ENCODE measurements at places on chromosomes 13 and 19.

- no peak for DNase-seq
Observed at GRCh38 chr19:29255912-29256311, 43.0 kb upstream of the UQCRFS1 start.

- DNase-seq: no peak
Observed at GRCh38 chr19:46181388-46181779, 33.3 kb downstream of the IGFL2 start.

DNA sequence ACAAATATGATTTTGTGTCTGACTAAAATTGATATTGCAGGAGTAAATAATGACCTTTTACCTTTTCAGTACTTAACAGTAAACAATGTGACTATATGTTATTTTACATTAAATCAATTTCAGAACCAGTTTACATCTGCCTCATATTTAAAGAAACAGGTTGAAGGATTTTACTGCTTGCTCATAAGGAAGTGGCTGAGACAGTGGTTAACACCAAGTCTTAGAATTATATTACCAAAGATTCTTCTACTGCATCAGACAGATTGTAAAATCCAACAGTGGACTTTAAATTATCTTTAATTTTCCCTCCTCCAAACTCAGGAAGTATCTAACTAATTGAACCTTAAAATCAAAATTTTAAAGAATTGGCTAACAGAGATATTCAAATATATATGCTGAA, 1929.9 kb downstream of the PCDH9 start:
- no peak for DNase-seq

DNA sequence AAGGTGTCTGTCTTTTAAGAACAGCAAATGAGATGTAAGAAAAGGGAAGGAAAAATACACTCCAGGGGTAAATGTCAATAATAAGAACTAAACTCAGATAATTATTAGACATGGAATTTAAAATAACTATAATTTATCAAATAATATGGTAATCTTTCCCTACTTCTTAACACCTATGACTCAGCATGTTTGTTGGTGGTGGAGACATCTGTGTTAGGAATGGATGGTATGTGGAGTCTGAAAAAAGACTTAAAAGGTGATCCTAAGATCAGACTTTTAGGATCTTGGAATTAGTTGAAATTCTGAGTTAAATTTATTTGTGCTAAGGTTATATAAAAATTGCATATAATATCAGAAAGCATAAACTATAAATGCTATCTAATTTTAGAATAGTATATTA, 915.1 kb downstream of the SLITRK5 start:
- no peak for DNase-seq

DNA sequence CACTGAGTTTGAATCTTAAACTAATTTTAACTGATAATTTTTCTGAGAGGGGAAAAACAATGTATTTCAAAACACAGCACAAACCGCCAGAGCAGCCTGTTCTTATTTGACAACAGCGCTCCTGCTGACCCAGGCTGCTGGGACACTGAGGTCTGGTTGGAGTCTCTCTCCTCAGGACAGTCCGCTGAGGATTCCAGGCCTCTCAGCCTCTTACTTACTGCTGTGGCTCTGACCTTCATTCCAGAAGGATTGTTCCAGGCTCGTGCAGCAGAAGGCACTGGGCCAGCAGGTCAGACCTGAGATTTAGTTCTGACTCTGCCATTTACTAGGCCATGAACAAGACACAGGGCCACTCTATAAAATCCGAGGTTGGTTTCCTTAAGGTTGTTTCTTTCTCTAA, 393.6 kb downstream of the TDRD3 start:
- no peak for DNase-seq

DNA sequence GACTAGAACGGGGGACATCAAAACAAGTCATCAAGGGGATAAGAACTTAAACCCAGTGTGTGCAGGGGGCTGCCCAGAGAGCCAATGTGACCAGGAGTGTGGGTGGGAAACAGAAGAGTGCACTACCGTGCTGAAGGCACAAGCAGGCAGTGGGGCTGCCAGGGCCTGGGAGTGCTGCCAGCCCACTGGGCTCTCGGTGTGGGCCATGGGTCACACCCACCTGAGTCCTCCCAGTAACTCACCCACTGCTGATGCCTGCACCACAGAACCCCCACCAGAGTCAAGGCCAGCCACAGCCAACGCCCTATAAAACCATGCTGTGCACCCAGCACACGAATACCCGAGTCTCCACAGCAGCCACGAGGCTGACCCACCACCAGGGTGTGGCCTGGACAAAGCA, 8.5 kb downstream of the MED26 start:
- DNase-seq: no peak

DNA sequence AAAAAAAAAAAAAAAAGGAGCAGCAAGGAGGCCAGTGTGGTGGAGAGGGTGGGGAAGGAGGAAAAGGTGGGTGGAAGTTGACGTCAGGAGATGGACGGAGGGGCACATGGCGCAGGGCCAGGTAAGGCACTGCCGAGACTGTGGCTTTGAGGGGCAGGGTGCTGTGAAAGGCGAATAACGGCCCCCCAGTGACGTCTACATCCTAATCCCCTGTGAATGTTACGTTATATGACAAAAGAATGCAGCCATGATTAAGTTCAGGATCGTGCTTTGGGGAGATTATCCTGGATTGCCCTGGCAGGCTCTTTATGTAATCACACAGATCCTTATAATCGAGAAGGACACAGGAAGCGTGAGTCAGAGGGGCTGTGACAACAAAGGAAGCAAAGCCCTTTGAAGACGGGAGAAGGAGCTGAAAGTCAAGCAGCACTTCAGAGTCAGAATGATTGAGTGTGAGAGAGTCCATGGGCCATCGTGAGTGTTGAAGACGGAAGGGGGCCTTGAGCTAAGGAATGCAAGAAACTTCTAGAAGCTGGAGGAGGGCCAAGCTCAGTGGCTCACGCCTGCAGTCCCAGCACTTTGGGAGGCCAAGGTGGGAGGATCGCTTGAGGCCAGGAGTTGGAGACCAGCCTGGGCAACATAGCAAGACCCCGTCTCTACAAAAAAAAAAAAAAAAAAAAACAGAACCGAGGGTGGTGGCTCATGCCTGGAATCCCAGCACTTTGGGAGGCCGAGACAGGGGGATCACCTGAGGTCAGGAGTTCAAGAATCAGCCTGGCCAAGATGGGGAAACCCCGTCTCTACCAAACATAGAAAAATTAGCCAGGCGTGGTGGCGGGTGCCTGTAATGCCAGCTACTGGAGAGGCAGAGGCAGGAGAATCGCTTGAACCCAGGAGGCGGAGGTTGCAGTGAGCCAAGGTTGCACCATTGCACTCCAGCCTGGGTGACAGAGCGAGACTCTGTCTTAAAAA, 13.8 kb upstream of the CEACAM16 start:
- DNase-seq: peak; percentile 83

DNA sequence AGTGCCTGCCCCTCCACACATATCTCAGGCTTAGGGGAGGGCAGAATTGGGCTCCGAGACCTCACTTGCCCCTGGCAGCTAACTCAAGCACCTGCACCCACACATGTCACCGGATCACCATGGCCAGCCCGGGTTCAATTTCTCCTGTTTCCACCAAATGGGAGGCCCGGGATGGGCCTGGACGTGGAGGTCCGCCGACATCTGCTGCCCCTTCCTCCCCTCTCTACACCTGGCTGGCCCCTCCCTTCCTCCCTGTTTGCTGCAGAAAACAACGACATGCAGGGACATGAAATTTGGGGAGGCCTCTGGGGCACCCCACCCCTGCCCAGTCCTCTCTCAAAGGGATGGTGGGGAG, 1.3 kb downstream of the PRKD2 start:
- DNase-seq: no peak

DNA sequence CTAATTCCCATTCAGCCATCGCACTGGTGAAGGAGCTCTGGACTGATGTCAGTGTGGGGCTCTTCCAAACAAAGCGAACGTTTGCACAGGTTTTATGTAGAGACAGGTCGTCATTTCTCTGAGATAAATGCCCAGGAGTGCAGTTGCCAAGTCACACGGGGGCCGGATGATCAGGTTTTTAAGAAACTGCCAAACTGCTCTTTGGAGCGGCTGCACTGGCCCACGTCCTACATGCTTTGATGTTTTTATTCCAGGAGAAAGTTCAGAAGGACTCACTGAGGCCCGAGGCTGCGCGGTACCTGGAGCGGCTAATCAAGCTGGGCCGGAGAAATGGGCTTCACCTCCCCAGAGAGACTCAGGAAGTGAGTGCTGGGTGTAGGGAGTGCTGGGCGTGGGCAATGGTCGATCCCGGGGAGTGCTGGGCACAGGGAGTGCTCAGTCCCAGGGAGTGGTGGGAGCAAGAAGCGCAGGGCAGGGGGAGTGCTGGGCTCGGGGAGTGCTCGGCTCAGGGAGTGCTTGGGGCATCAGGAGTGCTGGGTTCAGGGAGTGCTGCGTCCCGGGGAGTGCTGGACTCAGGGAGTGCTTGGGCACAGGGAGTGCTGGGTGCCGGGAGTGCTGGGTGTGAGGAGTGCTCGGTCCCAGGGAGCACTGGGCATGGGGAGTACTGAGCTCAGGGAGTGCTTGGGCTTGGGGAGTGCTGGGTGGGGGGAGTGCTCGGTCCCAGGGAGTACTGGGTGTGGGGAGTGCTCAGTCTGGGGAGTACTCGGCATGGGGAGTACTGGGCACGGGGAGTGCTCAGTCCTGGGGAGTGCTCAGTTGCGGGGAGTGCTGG, 10.7 kb downstream of the THOP1 start:
- DNase-seq: no peak

DNA sequence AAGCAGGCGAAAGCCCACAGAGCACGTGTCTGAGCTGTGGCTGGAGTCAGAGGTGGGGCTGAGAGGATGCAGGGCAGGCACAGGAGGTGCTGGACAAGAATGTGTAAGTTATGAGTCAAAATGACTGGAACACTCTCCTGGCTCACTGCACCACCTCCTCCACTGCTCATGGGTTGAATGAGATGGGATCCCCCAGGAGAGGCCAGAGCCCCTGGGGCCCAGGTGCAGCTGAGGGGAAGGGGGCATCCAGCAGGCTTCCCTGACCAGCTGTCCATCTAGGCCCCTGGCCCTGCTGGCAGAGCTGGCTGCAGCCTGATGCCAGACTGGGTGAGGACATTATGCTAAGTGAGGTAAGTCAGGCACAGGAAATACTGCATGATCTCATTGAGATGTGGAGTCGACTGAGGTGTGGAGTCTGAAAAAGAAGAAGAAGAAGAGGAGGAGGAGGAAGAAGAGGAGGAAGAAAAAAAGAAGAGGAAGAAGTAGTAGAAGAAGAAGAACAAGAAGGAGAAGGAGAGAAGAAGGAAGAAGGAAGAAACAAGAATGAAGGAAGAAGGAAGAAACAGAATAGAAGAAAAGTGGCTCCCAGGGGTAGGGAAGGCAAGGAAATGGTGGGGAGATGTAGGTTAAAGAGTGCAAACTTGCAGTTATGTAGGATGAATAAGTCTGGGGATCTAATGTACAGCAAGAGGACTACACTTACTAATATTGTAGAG, 747.4 kb downstream of the UQCRFS1 start:
- no peak for DNase-seq

DNA sequence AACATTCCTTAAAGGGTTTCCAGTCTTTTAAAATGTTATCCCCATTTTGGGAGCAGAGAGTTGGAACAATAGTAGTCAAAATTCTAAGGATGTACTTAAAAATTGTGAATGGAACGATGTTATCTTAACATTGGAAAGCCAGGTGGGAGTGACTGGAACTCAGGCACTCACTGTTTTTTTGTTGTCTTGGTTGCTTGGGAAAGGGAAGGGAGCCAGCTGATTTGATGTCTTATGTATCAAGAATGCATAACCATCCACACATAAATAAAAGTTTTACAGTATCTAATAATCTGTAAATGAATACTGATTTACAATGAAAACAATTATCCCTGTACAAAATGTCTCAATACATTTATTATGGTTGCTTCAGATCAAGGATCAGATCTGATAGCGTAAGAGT, 88.7 kb downstream of the SLC10A2 start:
- DNase-seq: peak; percentile 18

DNA sequence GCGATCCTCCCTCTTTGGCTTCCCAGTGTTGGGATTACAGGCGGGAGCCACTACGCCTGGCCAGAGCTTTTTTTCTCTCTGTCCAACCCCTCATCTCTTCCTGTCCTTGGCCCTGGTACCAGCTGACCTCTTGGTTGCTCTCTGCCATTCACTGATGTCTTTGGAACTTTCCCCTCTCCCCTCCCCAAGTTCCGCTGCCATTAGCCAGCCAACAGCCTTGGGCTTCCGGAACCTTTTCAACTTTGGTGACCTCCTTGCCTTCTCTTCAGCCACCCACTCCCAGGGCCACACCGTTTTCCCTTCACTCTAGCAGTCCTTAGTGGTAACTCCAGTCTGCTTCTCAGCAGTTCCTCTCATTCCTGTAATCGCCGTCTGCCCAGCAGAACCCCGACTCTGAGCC, 4.3 kb downstream of the WTIP start:
- DNase-seq: no peak

DNA sequence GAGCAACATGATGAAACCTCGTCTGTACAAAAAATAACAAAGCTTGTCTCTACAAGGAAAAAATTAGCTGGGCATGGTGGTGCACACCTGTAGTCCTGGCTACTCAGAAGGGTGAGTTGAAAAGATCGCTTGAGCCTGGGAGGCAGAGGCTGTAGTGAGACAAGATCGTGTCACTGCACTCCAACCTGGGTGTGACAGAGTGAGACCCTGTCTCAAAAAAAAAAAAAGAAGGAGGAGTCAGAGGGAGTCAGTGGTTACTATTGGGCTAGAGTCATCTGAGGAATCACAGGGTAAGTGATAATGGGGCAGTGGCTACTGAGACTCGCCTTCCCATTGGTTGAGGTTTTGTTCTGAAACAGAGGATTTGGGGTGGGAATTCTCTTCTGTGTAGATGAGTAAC, 1.9 kb upstream of the GPI start:
- no peak for DNase-seq

DNA sequence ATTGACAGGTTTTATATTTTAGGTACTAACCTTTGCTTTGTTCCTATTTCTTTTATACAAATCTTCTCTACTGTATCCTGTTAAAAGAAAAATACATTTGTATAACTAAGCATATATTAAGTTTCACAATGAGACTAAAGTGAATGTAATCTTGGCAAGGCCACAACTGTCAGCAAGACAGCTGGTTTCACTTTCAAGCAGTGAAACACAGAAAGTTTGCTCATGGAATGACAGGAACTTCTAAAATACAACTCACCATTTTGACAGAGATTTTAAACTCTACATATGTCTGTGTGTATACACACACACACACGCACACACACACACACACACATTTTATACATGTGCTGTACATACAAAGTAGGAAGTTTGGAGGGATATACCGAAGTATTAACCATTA, 53.3 kb downstream of the PARP4 start:
- DNase-seq: no peak

DNA sequence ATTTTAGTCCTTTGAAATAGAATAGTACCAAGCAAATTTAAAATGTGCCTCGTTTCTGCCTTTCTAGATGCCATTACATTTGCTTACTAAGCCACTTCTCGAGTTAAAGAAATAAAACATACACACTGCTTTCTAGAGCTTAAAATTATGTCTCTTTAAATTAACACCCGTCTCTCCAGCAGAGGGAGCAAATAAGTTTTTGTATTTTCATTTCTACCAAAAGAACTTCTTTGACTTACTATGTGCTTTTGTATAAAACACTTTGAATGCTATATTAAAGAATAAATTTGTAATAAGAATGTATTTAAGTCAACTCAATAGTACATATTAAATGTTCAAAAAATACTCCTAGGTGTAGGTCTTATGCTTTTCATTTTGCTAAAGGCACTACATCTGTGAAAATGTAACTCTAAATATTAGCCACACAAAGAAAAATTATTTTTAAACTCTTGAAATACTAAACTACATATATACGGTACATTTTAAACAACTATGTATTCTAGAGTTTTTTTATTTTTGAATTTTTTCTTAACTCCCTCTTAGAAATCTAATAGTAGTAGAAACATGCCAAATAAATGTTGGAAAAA, 269.3 kb upstream of the MIR17HG start:
- DNase-seq: peak; percentile 12
